ENCODE measurements at places on chromosomes 12 and 14.
A peak's percentile ranks its signal among the peaks of the same experiment; 100 is the strongest.

GRCh38 chr14:106455026-106455425 is 928.6 kb downstream of the TMEM121 start:
- DNase-seq = no peak

DNA sequence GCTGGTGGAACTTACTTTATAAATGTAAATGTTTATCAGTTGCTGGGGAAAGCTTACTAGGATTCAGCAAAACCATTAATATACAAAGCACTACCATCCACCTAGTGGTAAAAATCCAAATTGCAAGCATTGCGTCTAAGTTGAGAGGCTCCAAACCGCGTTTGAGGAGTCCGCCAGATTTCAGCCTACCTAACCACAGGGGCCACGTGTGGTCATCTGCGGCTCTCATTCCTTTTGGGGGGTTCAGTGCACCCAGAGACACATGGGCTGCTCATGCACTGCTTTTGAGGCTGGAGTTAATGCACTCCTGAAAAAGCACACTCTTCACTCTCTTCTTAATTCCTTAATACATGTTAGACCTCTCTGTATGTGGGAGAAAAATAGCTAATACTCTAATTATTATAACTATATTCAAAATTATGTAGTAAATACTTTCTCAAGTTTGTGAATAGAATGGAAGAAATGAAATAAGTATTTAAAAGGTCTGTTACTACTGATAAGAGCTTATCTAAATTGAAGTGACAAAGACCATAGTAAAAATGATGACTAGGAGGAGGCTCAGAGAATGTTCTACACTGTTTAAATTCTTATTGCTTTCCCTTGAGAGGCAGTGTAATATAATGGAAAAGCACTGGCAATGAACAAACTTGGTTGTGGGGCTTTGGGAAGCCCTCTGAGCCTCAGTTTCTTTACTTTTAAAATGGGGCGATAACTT is 41.4 kb upstream of the MANSC4 start:
- DNase-seq = no peak

GRCh38 chr14:54836231-54836630 is 66.4 kb downstream of the GCH1 start:
- DNase-seq = no peak

DNA sequence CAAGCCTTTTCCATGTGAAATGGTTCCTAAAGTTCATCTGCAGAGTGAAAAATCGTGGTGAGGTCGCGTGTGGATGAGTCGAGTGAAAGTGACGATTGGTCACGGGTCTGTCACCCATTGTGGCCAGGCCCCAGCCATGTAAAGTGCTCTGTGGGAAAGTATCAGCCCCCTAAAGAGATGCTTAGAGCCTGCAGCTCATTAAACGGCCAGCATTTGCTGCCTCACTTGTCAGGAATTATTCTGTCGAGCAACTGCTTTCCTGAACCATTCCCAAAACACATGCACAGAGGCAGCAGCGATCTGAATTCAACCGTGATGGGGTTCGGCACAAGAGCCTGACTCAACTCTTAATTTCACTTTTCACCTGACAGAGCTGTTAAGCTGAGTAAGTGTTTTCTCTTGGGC is 16.0 kb downstream of the DBX2 start:
- no peak for DNase-seq

GRCh38 chr12:110861729-110862128 is 14.9 kb downstream of the CCDC63 start:
- no peak for DNase-seq

DNA sequence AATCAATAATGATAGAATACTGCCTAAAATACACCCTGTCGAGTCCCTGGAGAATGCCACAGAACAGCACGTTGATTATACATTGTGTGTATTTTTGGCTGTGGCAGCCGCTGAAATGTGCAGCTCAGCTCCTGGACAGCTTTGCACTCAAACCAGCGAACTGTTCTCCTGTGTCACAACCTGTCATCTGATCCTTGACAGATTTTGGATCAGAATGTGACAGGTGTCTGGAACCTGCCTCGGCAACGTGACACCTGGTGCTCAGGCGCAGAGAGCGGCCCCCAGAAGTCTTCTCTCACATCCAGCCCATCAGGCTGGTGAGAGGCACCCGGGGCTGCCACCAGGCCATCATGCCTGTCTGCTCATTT is 19.3 kb downstream of the MVK start:
- no peak for DNase-seq

GRCh38 chr12:118685983-118686607 is 295.2 kb upstream of the SRRM4 start:
- no peak for DNase-seq

- no peak for DNase-seq
Measured at GRCh38 chr12:12365446-12365802, 8.5 kb downstream of the BORCS5 start.

DNA sequence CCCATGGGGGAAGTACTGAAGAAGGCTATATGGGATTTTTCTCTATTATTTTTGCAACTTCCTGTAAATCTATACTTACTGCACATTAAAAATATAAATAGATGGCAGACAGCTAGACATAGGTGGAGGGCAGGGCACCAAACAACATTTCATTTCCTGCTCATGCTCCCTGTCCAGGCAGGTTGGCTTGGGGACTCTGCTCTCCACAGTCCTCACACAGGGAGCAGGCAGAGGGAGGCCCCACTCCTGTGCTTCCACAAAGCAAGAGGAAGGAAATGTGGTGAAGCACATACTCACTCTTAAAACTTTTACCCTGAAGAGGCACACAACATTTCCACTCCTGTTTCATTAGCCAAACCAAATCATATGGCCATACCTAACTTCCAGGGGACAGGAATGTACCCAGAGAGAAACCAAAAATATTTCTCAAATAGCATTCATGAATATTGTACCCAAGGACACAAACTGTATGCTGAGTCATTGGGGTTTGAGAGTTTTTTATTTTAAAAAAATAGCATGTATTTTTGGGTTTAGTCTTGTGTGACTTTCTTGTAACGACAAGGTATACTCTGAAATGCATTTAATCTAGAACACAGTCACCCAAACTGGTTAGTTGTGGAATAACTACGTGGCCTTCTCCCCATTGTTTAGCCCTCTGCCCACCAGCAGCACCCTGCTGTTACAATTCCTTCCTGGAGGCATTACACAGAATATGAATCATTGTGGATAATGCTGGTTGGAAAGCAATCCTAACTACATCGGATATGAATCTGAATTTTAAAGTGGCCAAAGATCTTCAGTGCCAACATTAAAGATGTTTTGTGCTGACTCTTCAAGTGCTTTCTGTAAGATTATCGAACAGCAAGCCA is 40.9 kb downstream of the RTN1 start:
- no peak for DNase-seq

DNA sequence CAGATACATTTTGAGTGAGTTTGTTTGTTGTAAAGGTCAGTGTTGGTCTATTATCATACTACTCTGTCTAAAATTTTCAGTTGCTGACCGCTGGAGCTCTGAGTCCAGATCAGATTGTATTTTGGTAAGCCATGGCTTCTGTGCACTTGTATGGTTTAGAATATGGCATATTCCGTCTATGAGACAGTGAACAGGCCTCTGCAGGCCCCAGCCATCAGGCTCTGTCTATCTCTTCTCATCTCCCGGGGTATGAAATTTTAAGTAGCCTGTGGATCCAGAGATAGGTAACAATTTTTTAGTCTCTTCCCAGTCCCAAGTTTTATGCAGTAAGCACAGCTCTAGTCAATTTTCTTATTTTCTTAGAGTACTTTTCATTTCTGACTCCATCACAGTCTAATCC is 1929.1 kb upstream of the SEL1L start:
- no peak for DNase-seq

- DNase-seq = no peak
Measured at GRCh38 chr12:52546126-52546525, 6.8 kb downstream of the KRT71 start.

- DNase-seq = no peak
Measured at GRCh38 chr12:2345902-2346301, 293.1 kb downstream of the CACNA1C start.

- DNase-seq = no peak
Measured at GRCh38 chr12:106063826-106064720, 74.7 kb downstream of the NUAK1 start.

DNA sequence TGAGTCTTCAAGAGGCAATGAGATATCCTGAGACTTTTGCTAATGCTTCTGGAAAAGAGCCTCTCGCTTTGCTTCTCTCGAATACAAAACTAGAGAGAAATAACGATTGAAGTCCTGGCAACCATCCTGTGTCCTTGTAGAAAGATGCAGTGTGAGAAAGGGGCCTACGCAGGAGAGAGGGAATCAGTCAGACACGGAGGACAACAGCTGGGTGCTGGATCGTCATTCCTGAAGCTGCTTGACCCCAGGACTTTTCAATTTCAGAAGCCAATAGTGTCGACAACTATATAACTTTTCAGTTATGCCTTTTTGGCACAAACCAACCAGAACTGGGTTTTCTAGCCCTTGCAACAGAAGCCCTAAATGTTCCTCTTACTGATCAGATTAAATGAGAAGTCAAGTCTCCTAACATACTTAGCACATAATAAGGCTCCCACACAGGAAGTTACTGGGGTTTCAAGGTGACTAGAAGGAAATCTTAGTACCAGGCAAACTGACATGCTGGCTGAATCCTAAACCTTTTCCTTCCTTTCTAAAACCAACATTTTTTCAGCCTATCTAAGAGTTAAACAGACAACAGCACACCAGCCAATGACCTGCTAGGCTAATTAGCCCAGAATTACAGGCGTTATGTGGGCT is 755.6 kb downstream of the MED13L start:
- DNase-seq = no peak

DNA sequence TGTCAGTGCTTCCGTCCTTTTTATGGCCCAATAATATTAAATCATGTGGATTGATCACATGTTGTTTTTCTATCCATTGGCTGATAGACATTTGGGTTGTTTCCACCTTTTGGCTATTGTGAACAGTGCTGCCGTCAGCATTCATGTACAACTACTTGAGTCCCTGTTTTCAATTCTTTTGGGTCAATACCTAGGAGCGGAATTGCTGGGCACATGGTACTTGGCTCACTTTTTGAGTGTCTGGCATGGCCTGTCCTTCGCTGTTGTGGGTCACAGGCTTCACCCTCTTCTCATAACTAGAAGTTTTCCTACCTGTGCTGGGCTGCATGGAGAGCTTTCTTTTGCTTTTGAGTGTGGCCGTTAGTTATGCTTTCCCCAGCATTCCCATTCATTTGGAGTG is 72.7 kb downstream of the DNAH10 start:
- no peak for DNase-seq

- DNase-seq = no peak
Measured at GRCh38 chr12:27672643-27673042, 23.6 kb upstream of the REP15 start.

DNA sequence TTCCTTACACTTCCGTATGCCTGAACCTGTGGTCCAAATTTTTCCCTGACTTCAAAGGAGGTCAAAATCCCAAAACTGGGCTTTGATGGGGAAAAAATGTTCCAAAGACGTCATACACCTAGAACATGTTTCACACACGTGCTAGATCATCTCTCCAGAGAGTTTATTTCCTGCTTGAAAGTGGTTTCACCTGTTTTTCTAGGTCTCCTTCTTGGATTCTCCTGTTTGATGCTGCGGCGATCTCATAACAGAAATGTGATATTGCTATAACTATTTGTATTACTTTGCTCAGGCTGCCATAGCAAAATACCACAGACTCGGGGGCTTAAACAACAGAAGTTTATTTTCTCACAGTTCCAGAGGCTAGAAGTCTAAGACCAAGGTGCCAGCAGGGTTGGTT is 19.7 kb upstream of the TMCC3 start:
- DNase-seq = no peak

DNA sequence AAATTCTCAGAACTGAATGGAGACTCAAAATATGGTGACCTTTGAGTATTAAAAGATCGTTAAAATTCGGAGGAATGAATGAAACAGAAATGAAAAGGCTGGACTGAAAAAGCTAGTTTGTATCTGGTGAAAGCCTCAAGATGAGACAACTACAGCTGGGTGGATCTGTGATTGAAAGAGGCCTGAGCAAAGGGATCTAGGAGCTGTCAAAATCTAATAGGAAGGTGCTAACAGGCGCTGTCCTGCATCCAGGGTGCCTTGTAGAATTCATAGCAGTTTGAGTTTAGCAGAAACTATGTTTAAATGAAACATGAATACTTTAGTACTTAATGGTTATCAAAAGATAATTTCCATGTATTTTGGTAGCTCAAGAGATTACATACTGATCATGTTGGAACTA is 2.3 kb downstream of the YY1 start:
- no peak for DNase-seq

DNA sequence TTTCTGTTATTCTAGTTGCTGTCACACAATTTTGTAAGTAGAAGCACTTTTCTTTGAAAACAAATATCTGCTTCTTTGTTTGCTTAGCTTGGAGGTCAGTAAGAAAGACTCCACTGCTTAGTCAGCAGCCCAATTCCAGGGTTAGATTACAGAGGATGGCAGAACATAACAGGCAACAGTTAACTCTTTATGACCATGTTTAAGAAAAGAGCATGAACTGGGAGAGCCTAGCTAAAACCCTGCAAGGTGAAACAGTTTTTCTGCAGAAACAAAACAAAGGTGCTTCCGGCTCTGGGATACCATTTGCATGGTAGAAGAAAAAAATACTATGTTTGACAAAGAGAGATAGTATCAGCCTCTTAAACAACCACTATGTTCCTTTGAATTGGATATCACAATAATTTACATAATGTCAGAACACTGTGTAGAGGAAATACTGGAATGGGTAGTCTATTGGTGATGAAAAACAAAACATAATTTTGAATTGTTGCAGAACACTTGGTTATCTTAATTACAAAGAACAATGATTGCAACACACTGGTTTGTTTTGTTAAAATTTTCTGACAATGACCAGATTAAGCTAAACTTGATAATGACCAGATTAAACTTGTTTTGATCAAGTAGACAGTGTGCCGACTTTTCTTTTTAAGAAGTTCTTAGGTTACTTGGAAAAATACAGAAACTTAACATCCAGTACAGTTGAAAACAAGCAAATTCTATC is 22.4 kb upstream of the PPM1H start:
- DNase-seq = no peak

DNA sequence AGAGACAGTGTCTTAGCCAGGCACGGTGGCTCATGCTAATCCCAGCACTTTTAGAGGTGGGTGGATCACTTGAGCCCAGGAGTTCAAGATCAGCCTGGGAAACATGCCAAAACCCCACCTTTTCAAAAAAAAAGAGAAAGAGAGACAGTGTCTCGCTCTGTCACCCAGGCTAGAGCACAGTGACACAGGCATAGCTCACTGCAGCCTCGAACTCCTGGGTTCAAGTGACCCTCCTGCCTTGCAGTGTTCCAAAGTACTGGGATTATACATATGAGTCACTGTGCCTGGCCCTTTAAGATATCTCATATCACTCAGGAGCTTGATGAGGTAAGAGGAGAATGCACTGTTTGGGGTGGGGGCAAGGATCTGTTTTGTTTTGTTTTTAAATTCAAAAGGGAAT is 48.1 kb upstream of the LTBP2 start:
- no peak for DNase-seq

GRCh38 chr12:843609-844008 is 91.2 kb downstream of the WNK1 start:
- DNase-seq = no peak

GRCh38 chr12:6635375-6635855 is 344 bp downstream of the LPAR5 start:
- peak; percentile 54 for DNase-seq

GRCh38 chr12:101230547-101230946 is 20.5 kb upstream of the SLC5A8 start:
- no peak for DNase-seq

Measured in stimulated activated CD8-positive, alpha-beta memory T cell treated with anti-CD3 and anti-CD28 coated beads, Interleukin-7, amount 100 ng/mL, for 48 hours (primary cell).